ENCODE measurements at places on chromosomes 12 and 14. TPM values are rescaled to one million over a fixed set of nuclear protein-coding genes. Genes with fewer than 3 reads are reported as not detected.

The CMTM5 gene
- not detected for total RNA-seq

The CAPZA3 gene
- total RNA-seq = not detected

DNA sequence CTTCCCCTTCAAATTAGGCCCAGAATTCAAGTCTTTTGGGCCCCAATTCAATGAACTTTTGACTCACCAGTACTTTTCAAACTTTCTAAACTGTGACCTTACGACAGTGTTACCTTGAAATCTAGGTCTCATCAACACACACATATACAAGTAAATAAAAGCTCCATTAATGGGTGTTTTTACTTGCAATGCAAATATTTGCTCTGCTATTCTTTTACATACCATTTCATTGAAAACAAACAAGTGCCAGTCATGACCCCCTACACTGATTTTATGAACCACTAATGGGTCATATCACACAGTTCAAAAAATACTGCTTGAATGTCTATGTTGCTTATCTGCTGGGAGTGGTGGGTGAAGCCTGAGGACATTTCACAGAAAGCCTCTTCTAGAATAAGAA is 9.1 kb upstream of the NR1H4 start:
- DNase-seq = no peak

DNA sequence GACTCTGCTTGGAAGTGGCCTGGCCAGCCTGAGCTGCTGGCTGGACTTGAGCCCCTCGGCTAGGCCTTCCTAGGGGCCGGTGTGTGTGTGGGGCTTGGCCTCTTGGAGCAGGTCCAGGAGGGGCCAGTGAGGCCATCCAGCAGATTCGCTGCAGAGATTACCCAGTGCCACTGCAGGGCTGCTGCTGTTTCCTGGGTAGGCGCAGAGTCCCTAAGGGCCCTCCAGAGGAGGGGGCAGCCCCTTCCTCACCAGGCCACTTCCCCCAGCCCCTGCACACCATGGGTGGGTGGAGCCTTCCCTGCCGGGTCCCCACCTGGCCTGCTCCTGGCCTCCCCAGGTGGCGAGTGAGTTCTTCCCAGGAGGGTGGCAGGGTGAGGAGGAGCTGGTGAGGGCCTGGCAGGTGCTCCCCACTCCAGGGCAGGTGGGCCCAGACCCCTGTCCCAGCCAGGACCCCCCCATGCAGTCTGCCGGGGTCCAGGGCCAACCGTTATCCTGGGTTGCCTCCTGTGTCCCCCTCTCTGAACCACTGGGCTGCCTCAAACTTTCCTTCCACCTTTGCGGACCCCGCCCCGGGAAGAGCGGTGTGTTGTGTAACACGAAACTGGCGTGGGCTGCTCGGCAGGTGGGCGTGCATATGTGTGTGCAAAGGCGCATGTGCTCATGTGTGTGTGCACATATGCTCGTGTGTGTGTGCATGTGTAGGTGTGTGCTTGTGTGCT is 25.1 kb downstream of the ASPG start:
- DNase-seq = no peak

GRCh38 chr14:106308839-106309389 is 782.5 kb downstream of the TMEM121 start:
- peak; percentile 80 for DNase-seq

The ZNF84 gene
- total RNA-seq = 37.9 TPM

DNA sequence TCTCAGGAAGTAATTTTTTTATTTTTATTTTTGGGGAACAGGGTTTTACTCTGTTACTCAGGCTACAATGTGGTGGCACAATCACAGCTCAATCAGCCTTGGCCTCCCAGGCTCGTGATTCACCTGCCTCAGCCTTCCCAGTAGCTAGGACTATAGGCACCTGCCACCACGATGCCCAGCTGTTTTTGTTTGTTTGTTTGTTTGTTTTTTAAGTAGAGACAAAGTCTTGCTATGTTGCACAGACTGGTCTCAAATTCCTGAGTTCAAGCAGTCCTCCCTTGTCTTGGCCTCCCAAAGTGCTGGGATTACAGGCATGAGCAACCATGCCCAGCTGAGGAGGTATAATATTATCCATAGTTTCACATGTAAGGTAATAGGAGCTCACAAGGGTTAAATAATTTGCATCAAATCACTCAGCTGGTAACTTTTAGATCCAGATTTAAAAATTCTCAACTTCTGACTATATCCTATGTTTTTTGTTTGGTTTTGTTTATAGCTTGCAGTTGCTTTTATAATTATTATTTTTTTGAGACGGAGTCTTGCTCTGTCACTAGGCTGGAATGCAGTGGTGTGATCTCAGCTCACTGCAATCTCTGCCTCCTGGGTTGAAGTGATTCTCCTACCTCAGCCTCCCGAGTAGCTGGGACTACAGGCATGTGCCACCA is 629.3 kb downstream of the DIO2 start:
- DNase-seq = no peak

The CSRP2 gene
- total RNA-seq = not detected

- no peak for DNase-seq
These were observed 735 bp upstream of the MAPKAPK5 start for GRCh38 chr12:111841236-111841749.

The PSMB11 gene
- not detected for total RNA-seq

DNA sequence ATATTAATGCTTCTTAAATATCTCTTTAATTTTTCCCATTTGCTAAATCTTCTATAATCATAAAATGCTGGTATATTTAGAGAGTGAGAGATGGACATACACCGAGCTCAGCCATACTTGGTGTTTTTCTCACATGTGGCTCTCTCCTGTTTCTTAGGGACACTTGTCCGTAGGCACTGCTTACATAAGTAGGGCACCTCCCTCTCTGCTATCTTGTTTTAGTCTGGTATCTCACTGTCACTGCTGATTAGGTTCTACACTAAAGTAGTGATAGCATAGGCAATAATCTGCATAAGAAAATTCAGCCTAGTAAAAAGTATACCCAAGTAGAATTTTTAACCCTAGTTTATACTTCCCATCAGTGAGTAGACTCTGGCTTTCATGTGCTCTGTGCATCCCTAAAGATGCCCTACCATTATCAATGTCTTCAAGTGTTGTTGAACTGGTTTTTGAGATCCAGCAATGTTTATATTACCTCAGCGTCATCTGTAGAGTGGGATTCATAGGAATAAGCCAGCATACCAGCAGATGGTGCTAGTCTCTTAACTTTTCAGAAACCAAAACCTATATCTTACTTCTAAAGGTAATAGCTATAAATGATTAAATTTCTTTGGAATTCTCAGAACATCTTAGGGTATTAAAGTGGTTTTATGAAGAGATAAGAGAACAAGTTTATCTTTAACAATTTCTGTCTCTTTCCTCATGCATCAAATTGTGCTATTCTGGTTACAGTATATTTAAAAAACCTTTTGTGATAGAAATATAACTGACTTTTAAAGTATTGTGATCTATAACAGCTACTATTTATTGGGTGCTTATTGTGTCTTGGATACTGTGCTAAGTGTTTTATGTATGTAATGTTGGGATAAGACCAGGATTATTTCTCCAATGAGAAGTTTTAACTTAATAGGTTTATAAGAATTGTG is 32.9 kb downstream of the ARID2 start:
- peak; percentile 26 for DNase-seq

The NEUROD4 gene
- total RNA-seq = not detected

The GPR65 gene
- total RNA-seq = 8.2 TPM

GRCh38 chr14:36617824-36618223 is 35.4 kb upstream of the NKX2-8 start:
- DNase-seq = no peak

The EMC9 gene
- total RNA-seq = 72.9 TPM

GRCh38 chr12:49345051-49345824 is 1.4 kb upstream of the DNAJC22 start:
- peak; percentile 79 for DNase-seq

The SLC7A7 gene
- 50.0 TPM for total RNA-seq

- DNase-seq = no peak
These were observed 190.0 kb downstream of the MDGA2 start for GRCh38 chr14:47485421-47485820.

DNA sequence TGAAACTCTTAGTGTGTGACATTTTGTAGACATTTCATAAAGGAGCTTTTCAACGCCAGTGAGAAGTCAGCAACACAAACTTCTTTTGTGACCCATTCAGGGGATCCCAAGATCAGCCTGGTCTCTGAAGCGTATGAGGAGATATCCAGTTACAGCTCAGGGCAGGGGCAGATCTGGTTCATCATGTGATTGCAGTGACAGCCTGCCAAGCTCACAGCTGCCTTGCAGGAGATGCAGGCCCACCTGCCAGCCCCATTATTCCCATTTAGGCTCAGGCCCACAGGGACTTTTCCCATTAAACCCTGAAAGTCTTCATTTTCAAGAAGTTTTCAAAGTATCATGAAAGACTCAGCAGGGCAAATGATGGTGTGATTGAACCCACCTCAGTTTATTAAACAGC is 38.3 kb downstream of the SRGAP1 start:
- DNase-seq = no peak

The C14orf132 gene
- 0.20 TPM for total RNA-seq

GRCh38 chr12:116427200-116427930 is 131.8 kb upstream of the MAP1LC3B2 start:
- DNase-seq = no peak

The BIN2 gene
- 9.7 TPM for total RNA-seq

Measured in OCI-LY7 (cell line).